ENCODE measurements at places on chromosomes 13 and 19. TPM values are rescaled to one million over a fixed set of nuclear protein-coding genes. Genes with fewer than 3 reads are reported as not detected.
A peak's percentile ranks its signal among the peaks of the same experiment; 100 is the strongest.

Gene SGCG
- total RNA-seq = 81.7 TPM

GRCh38 chr13:103876571-103876970 is 810.4 kb upstream of the SLC10A2 start:
- DNase-seq = no peak

Gene NR2F6
- 50.5 TPM for total RNA-seq

- DNase-seq = peak; percentile 71
Measured at GRCh38 chr13:113407531-113408393, 43.8 kb upstream of the GRTP1 start.

DNA sequence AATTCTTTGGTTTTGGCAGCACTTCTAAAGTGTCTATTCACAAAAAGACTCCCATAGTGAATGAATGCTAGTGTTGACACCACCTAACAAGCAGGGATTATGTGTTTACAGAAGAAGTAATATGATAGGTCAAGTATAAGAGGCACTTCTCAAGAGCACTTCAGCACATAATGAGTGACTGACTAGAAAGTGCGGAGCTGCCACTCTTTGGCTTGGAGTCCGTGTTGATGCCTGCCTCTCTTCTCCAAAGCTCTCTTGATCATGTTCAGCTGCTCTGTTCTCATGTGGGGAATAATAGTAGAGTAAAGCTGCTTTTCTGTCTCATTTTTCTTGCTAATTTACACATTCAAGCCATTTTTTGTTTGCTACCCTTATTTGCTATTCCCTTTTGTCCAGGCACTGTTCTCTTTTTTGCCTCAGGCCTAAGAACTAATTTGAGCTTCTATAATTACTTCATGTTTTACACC is 22.7 kb upstream of the MAB21L1 start:
- no peak for DNase-seq

Gene GAPDHS
- not detected for total RNA-seq

GRCh38 chr13:29676535-29676934 is 81.0 kb upstream of the SLC7A1 start:
- DNase-seq = no peak

- DNase-seq = peak; percentile 85
Measured at GRCh38 chr19:570937-571565, 1.3 kb upstream of the BSG start.

DNA sequence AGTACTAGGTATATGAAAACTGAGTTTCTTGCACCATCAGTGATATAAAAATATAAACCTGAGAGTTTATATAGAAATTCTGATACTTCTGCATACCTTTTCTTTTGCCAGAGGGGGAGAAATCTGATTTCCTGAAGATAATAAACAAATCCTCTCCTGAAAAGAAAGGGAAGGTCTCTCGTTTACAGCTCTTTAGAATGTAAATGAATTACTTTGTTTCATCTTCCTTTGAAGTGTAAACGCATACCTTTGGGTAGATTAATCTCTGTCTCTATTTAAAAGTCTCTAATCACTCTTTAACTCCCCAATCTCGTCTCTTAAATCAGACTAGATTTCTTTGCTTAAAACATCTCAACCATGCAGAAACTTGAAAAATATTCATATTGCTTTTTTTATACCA is 1092.9 kb downstream of the SLITRK5 start:
- no peak for DNase-seq

GRCh38 chr13:48682436-48682835 is 28.7 kb downstream of the CYSLTR2 start:
- DNase-seq = no peak

GRCh38 chr19:34193876-34194275 is 21.6 kb downstream of the LSM14A start:
- no peak for DNase-seq

DNA sequence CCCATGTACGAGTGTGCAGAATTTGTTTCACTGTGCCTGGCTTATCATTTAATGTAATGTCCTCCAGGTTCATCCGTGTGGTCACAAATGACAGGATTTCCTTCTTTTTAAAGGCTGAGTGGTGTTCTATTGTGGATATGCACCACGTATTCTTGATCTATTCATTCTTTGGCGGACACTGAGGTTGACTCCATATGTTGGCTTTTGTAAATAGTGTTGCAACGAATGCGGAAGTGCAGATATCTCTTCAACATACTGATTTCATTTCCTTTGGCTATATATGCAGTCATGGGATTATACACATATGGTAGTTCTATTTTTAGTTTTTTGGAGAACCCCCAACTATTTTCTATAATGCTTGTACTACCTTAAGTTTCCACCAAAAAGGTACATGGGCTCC is 13.0 kb downstream of the OR7A5 start:
- no peak for DNase-seq

GRCh38 chr19:13047374-13047773 is 52.1 kb downstream of the NFIX start:
- DNase-seq = no peak

DNA sequence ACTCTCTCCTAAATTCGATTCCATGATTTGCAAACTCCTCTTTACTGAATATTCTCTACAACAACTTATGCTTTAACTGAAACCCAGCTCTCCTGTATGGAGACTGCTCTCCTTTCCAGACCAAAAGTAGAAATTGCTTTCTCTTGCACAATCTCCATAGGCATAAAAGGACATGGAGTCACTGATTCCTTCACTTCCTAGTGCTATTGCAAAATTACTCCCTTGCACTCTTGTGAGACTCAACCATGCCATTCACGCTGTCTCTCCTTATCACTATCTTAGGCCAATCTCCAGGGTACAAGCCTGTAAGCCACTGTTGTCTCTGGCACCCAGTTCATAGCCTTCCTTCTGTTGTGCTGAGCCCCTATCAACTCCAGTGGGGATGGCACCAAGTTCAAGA is 30.6 kb downstream of the SERPINE3 start:
- no peak for DNase-seq

- no peak for DNase-seq
Measured at GRCh38 chr19:10566658-10567410, 1.0 kb upstream of the KRI1 start.

Gene NANOS3
- total RNA-seq = 0.78 TPM

DNA sequence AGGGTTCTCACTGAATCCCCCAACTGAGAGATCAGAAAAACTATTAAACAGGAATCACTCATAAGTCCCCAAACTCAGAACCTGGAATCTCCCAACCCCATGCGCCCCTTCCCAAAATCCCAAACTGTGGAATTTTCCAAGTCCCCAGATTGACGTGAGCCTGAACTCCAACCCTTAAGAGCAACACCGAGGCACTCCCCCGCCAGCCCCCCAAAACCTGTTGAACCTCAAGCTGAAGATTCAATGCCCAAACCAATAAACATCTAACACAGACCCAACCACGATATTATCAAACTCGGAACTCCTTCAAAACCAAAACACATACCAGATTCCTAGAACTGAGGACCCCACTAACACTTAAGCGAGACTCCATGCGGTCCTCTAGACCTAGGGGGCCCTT is 599 bp downstream of the IZUMO1 start:
- no peak for DNase-seq

DNA sequence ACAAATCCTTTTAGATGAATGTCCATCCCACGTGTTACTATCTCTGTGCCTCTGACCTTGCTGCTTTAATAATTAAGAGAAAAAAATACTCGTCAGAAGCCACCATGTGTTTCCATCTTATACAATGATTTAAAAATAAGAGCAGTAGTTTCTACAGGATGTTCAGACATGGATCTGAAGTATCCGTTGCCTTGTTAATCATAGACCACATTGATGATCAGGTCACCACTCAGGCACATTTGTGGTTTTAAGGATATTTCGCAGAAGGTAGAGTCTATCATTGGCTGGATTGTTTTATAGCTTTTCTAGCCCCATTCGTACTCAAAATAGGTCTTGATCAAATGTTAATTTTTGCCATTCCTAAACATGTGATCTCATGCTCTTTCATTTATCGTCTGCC is 710.0 kb upstream of the ARGLU1 start:
- no peak for DNase-seq

- DNase-seq = no peak
Measured at GRCh38 chr13:40460116-40460515, 206.3 kb downstream of the FOXO1 start.

DNA sequence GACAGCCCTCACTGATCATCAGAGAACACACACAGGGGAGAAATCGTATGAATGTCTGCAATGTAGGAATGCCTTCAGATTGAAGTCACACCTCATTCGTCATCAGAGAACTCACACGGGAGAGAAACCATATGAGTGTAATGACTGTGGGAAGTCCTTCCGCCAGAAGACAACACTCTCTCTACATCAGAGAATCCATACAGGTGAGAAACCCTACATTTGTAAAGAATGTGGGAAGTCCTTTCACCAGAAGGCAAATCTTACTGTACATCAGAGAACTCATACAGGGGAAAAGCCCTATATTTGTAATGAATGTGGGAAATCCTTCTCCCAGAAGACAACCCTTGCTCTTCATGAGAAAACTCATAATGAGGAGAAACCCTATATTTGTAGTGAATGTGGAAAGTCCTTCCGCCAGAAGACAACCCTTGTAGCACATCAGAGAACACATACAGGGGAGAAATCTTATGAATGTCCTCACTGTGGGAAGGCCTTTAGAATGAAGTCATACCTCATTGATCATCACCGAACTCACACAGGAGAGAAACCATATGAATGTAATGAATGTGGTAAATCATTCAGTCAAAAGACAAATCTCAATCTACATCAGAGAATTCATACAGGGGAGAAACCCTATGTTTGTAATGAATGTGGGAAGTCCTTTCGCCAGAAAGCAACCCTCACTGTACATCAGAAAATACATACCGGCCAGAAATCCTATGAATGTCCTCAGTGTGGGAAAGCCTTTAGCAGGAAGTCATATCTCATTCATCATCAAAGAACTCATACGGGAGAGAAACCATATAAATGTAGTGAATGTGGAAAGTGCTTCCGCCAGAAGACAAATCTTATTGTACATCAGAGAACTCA is 32.5 kb downstream of the ZNF567 start:
- DNase-seq = no peak

DNA sequence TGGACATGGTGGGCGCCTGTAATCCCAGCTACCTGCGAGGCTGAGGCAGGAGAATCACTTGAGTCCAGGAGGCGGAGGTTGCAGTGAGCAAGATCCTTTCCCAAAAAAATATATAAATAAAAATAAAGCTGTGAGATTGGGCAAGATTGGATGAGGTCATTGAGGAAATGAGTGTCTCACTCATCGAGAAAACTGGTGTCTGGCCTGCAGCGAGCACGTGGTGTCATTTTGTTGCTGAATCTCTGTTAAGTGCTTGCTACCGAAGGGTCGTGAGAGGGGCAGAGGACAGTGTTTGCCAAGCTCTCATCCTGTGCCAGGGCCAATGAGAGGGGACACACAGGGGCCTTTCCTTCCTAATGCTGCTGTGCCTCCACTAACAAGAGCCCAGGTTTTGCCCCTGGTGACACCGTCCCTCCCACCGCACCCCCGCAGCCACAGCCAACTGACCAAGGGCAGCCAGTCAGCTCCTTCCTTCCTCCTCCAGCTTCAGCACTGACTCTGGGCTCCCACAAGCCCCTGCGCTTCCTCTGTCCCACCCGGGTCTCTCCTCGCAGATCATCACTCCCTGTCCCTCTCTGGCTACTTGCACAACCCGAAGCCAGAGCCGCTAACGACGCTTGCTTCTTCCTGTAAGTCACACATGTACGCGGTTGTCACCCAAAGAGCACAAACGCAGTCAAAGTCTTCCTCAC is 3.2 kb downstream of the POLD1 start:
- DNase-seq = no peak

Gene DHDH
- total RNA-seq = not detected

Gene CYP2F1
- total RNA-seq = not detected

GRCh38 chr19:4012092-4012974 is 4.8 kb downstream of the PIAS4 start:
- no peak for DNase-seq

DNA sequence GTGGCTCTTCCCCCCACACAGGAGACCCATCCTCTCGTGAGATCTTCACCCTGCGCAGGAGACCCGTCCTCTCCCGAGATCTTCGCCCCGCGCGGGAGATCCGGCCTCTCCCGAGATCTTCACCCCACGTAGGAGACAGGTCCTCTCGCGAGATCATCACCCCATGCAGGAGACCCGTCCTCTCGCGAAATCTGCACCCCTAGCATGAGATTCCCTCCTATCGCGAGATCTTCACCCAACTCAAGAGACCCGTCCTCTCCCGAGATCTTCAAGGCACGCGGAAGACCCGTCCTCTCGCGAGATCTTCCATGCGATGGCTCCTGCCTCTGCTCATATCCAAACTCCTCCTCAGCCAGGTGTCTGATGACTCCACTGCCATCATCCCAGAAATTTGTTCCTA is 24.3 kb downstream of the LAIR2 start:
- DNase-seq = no peak

Gene ZNF99
- total RNA-seq = 0.11 TPM

Gene ZNF30
- 2.4 TPM for total RNA-seq

Gene SIGLEC11
- total RNA-seq = 0.27 TPM

Gene KLK2
- not detected for total RNA-seq

Gene PSG2
- not detected for total RNA-seq
